AG08396 (cell line): ENCODE measurements at places on chromosomes 4 and X.

- no peak for DNase-seq
These were observed 13.1 kb downstream of the NEUROG2 start for GRCh38 chr4:112502871-112503270.

DNA sequence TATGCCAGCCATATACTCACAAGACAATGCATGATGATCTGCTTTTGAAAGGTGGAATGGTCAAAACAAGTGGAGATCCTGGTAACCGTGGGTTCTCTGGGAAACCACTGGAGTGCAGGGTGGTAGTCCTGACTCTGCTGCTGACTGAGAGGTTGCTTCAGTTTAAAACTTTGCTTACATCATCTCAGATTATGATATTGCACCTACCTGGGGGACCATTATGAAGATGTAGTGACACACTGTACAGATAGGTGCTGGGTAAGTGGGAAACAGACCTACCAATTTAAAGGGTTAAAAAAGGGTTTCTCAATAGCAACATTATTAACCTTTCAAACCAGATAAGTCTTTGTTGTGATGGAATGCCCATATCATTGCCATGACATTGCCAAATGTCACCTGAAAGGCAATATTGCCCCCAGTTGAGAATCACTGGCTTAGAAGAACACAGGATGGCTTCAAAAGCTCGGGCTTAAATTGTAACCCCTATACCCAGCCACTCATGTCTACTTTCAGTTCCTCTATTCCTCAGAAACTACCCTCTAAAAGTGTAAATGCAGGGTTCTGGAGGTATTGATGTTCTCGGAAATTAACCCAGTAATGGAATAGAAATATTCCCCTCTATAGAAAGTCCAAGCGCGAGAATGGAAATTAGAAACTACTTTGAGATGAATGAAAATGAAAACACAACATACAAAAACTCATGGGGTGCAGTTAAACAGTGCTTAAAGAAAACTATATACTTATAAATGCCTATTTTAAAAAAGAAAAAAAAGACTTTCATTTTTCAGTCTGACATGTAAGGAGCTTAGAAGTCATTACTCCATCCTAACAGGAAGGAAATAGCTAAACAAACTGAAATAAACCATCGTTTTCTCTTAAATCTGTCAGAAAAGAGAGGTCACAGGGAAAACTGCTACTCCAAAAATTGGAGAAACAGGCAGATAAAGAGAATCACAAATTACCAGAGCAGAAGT is 65.8 kb downstream of the ARHGEF6 start:
- DNase-seq = no peak

DNA sequence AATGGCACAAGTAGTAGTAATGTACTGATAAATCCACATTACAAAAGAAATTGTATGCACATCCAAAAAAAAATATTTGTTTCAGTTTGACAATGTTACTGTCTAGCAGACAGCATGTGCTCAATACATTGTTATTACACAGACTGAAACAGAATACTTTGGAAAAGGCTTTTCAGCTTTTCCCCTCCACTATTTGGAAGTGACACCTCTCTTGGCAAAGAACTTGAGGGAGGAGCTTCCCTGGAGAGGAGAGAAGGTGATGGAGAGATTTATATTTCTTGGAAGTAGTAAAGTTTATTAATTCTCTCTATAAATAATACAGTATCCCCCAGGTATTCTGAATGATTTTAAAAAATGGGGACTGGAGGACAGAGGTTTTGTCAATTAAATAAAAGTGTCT is 131.8 kb downstream of the SCFD2 start:
- no peak for DNase-seq

DNA sequence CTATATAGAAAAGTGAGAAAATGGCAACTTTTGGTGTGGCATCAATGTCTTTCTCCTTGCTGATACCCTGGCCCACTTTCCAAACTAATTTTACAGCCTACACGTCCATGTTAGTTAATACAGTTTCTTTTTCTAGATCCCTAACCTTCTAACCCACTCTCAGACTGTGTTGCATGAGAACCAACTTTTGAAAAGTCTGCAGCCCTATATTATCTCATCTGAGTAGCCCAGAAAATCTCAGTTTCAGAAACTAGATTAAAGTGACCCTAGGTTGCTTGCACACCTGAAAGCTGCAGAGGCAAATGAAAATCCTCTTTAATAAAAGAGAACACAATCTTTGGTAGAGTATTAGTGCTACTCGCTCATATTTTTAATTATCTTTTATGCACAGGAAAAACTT is 371.6 kb upstream of the EMCN start:
- no peak for DNase-seq

- DNase-seq = no peak
These were observed 1301.9 kb downstream of the PCDH7 start for GRCh38 chr4:32022071-32022470.

DNA sequence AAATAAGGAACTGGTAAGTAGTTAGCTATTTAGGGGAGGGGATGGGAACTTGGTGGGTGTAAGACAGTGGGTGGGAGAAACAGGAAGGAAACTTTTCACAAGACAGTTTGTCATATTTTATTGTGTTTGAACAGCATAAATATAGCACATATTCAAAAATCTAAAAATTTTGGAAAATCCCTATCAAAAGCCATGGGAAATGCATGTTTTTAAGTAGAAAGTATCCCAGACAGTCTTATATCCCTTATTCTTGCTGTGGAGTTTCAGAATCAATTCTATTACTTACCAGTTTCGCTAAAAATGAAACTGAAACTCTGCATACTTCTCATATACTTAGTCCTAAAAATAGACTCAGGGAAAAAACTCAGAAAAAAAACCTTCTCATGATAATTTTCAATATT is 22.3 kb upstream of the RASGEF1B start:
- no peak for DNase-seq

GRCh38 chrX:141669689-141670088 is 28.9 kb downstream of the SPANXD start:
- no peak for DNase-seq

GRCh38 chr4:108941904-108942430 is 179.1 kb upstream of the ETNPPL start:
- DNase-seq = no peak

DNA sequence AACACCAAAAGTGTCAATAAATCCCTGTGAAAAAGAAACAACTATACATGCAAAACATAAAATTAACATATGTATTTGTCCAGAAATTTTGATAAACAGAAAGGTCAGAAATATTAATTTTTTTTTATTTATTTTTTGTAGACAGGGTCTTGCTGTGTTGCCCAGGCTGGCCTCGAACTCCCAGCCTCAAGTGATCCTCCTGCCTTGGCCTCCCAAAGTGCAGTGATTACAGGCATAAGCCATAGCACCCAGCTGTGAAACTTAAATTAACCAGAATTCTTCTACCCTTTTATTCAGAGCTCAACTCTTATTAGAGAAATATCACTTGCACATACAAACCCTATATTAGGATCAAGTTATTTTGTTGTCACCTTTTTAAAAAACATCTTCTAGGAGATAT is 16.2 kb downstream of the ANAPC10 start:
- no peak for DNase-seq

DNA sequence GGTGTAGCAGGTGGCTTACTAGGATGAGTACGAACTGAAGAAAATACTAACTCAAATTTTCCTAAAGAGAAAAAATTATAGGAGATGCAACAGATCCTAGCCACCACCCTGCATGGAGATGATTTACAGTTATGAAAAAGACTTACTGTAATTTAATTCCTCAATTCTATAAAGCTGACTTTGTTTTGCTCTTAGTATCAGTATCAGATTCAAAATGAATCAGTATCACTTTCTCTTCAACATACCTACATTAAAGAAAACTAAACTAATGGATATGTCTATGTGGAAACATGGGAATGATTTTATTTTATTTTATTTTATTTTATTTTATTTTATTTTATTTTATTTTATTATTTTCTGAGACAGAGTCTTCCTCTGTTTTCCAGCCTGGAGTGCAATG is 525.8 kb downstream of the NLGN4X start:
- no peak for DNase-seq

DNA sequence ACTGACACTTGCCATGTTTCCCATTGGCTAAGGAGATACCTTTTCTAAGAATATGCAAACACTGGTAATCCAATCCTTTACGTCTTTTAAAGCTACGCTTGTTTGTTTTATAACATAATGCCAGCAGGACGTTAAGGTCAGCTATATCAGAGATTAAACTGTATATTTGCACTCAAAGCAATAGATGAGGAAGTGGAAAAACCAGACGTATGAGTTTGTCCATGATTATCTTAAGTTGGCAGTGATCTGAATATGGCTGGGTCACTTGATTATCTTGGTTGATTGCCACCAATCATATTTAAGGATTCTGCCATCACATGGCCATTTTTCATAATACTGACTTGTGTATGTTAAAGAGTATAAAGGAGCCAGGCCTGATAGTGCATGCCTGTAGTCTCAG is 19.4 kb downstream of the TMSB4X start:
- no peak for DNase-seq

DNA sequence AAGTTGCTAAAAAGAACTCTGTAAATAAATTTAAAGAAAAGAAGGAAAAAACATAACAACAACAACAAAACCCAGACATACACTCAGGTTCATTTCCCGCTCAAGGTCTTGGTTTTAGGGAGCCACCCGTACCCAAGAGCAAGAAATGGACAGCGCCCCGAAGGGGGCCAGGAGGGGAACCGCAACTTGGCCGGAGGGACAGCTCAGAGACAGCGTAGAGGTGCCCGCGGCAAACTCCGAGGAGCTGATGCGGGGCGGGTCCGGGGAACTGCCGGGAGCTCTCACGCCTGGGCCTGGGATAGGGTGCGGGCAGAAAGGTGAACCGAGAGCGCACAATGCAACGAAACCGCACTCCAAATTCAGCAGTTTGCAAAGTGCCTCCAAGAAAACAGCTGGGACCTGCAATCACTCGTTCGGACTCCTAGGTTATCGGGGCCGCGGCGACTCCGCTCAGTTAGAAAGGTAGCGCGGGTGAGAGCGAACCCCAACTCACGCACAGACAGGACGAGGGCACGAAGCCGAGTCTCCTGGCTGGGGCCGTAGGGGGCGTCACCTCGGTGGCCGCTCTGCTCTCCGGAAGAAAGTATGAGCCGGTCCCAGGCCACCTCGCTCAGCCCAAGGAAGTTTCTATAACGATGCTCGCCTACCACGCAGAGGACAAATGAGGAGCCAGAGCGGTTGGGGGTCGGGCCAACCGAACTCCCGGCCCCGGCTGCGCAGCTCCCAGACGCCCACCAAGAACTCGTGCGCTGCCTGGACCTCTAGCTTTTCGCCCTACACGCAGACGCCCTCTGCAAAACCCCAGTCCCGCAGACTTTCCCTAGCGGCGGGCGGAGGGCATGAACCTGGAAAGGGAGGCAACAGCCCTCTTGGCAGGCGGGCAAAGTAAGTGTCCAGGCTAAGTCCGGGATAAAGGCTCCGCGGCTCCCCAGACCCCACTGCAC is 1.4 kb downstream of the NDNF start:
- peak; percentile 58 for DNase-seq

GRCh38 chrX:154013614-154014360 is 5.9 kb downstream of the IRAK1 start:
- DNase-seq = peak; percentile 74

DNA sequence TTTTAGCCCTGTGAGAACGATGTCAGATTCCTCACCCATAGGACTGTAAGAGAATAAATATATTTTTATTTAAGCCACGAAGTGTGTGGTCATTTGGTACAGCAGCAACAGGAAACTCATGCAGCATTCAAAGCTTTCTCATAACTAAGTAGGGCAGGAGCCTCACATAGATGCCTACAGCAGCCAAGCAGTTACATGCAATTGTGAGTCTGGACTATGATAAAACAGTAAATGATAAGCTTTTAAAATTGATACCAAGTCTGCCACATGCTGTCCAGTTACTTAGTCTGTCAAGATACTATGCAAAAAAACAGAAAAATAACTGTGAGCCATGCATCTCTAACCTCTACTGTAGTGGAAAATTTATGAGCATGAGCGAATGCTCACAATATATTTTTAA is 359.6 kb downstream of the HS3ST1 start:
- DNase-seq = no peak

- DNase-seq = no peak
These were observed 85.5 kb upstream of the TET2 start for GRCh38 chr4:105061136-105061696.

DNA sequence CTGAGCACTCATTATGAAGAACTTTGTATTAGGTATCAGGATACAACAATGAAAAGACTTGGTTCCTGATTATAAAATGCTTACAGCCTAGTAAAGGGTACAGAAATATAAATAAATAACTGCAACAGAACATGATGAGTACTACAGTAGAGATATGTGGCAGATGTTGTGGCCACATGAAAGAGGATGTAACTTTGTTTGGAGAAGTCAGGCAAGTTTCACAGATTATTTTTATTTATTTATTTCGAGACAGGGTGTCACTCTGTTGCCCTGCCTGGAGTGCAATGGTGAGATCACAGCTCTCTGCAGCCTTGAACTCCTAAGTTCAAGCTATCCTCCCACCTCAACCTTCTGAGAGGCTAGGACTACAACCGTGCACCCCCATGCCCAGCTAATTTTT is 15.8 kb upstream of the UBE2K start:
- DNase-seq = no peak

DNA sequence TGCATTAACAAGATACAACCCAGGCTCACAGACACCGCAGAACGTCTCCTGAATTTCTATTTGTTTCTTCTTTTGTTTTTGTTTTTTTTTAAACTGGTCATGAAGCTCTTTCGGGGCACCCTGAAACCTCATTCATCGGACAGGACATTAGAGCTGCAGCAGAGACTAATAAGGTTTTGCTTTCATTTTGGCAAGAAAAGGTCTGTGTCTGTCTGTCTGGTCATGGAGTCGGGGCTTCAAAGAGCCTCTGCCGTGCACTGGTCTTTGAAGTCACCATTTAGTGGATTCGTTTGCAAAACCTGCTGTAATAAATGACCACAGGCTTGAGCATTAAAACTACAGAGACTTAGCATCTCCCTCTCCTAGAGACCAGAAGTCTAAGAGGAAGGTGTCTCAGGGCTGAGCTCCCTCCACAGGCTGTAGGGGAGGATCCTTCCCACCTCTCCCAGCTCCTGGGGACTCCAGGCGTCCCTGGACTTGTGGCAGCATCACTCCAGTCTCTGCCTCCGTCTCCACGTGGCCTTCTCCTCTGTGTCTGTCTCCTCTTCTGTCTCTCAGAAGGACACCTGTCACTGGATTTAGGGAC is 247.5 kb downstream of the CRLF2 start:
- no peak for DNase-seq

- no peak for DNase-seq
These were observed 168.7 kb upstream of the HAND2 start for GRCh38 chr4:173698557-173699262.
